Right atrium auricular region (tissue), 2 donors: ENCODE measurements at places on chromosomes 2 and 18. TPM values are rescaled to one million over a fixed set of nuclear protein-coding genes. Genes with fewer than 3 reads are reported as not detected.

DNA sequence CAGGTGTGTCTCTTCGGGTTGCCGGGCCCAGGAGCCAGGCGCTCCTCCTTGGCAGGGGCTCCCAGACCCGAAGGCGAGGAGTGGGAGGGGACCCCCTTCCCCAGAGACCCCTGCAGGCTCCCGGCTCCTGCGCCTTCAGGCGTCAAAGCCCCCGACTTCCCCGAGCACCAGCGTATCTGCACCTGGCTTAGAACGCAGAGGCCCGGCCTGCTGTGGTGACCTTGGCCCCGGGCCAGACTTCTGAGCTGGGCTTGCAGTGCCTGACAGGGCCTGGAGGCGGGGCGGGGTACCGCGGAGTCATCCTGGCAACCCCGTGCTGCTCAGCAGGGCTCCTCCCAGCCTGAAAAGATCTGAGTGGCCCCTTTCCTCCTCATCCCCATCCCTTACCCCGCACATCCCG lies 27.0 kb downstream of the SKA1 start:
- DNase-seq = no peak

DNA sequence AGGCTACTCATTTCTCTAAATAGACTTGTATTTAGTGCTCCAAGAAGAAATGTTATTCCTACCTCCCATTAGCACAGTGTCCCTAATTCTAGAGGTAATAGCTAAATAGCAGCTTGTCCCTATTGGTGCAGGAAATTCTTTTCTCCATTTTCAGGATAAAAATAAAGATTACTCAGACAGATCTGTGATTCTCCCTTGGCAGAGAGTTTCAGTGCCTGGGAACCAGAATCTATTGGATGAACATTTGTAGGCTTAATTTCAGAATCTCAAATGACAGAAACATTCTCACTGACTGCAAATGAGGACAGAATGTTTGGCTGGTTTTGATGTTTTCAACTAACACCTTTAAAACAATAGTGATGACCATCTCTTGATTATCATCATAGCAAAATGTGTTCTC lies 33.3 kb upstream of the LGALSL start:
- no peak for DNase-seq

DNA sequence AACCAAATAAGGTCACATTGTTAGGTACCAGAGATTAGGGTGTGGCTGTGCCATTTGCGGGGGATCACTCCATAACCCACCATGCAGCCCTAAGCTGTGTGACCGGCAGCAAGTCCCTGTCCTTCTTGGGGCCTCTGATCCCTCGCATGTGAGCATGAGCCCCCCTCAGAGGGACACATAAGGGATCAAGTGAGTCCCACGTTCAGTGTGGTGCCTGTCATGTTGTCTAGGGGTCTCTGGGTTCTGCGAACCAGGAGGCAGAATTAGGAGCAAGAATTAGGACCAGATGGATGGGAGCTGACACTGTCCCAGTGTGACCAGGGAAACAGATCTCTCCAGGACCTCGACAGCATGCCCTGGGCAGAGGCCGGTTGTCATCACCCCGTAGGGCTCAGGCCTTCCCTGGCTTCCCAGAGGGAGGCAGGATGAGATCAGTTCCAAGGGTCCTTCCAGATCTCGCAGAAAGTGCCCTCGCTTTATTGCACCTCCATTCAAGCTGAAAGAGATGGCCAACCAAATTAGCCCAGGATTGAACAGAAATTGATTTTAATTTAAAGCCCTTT lies 113.2 kb upstream of the OTOS start:
- DNase-seq = no peak

GRCh38 chr18:46412916-46413315 lies 244.1 kb downstream of the LOXHD1 start:
- DNase-seq = no peak

- no peak for DNase-seq
These were observed 54.6 kb upstream of the NFU1 start for GRCh38 chr2:69491864-69492263.

The GALNT14 gene
- 1.0 TPM for total RNA-seq

GRCh38 chr2:85259879-85260278 lies 67.9 kb downstream of the TGOLN2 start:
- no peak for DNase-seq

DNA sequence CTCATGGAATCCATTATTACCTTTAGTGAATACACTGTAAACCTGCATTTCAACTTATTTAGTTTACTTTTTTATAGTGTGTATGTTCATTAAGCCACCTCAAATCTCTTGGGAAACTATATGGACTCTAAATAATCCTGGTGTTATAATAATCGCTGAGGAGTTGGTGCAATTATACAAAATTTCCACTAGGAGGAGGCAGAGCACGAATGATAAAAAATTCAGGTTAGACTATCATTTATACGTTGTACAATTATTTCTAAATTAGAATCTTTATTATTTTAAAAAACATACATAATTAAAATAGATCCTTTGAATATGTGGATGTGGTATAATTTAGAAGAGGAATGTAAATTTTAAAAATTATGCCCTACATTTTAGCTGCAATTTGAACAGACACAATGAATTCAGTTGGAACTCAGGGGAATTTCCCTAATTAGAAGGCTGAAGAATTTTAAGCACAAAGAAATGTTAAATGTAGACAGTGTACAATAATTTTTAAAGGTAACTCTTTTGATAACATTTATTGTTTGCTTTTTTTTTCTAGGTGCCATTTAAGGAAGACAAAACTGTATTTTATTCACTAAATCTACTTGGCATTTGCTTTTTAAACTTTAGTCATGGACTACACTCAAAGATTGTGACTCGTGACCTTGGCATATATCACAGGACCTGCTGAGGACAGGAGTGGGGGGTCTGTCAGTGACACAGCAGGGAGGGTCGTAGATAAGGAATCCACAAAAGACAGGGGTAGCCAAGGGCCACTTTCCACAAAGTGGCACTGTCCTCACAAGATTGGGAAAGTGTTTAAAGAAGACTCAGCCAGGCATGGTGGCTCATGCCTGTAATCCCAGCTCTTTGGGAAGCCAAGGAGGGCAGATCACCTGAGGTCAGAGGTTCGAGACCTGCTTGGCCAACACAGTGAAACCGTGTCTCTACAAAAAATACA lies 45.5 kb downstream of the RAB12 start:
- no peak for DNase-seq

GRCh38 chr2:37471994-37472393 lies 127.6 kb downstream of the QPCT start:
- no peak for DNase-seq

The CYP20A1 gene
- total RNA-seq = 20.0 TPM

The TUBB8B gene
- total RNA-seq = not detected

DNA sequence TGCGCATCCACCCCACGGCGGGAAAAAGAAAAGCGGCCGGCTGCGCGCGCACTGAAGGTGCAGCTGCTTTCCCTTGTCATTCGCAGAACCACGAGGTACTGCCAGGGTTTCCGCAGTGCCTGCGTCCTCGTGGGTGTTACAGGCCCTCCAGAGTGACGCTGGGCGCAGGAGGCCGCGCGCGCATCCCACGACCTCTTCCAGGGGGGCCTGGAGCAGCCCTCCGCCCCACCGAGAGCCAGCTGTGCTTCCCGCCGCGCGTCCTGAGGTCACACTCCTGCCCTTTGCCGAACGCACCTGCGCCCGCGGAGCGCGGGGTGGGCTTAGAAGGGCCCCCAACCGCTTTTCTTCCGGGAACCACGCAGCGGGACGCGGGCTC lies 378 bp upstream of the IAH1 start:
- DNase-seq = peak; percentile 64

DNA sequence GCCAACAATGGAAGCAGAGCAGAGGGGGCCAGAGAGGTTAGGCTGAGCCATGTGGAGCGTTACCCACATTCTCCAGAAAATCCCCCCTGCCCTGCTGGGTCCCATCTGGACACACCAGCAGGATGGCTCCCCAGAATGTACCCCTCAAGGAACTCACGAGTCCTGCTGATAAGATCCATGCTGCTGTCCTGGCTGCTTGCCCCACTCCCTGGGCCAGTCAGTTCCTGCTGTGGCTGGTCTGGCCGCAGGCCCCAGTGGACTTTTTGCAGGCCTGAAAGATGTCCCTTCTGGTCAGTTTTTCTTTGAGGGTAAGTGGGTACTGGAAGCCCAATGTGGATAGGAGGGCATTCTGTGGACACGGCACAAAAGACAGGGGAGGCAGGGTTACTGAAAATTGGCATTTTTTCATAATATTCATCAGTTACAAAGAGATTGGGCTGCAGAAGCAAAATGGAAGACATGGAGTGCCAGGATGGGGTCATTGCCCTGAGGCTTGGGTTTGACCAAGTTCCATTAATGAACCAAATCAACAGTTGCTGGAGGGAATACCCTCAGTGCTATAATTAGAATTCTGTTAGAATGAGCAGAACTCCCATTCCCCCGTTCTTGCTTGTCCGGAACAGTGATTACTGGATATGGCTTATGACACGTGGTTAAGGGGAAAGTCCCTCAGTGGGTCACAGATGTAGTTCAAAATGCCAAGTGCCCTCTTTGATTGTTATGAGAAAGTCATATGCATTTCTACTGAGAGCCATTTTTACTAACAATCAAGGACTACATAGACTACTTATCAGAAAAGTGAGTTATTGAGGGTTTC lies 38.7 kb downstream of the SLC4A5 start:
- no peak for DNase-seq

- DNase-seq = no peak
These were observed 85.6 kb upstream of the ETAA1 start for GRCh38 chr2:67311536-67311935.

DNA sequence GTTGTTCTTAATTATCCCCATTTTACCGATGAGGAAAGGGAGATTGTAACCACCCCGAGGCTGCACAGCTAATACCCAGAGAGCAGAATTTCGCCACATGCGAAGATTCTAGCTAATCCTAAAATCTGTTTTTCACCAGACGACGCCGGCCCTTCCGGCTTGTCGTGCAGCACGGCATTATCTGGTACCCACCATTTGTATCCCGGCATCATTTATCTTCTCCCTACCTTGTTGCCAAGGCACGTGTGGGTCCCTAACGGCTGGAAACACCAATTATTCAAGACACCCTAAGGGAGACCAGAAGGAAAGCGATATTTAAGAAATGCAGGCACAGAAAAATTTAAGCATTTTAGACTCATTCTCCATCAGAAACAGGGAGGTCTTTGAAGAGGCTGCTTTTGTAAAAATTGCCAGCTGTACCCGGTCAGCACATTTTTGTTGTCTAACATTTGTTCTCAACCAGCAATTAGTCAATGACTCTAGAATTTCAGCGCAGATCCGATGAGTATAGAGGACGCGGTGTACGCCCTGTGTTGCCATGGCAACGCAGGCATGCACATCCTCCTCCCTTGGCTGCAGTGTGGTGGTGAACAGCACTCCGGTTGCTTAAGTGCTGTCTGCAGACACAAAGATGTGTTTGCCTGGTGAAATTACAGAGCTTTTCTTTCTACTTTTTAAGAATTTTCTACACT lies 111.6 kb downstream of the AGAP1 start:
- peak; percentile 96 for DNase-seq

DNA sequence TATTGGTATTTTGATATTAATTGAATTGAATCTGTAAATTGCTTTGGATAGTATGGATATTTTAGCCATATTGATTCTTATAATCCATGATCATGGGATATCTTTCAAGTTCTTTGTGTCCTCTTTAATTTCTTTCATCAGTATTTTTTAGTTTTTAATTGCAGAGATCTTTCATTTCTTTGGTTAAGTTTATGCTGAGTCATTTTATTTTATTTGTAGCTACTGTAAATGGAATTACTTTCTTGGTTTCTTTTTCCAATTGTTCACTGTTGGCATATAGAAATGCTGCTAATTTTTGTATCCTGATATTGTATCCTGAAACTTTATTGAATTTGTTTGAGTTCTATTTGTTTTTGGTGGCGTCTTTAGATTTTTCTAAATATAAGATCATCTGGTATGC lies 79.5 kb upstream of the DSEL start:
- no peak for DNase-seq

DNA sequence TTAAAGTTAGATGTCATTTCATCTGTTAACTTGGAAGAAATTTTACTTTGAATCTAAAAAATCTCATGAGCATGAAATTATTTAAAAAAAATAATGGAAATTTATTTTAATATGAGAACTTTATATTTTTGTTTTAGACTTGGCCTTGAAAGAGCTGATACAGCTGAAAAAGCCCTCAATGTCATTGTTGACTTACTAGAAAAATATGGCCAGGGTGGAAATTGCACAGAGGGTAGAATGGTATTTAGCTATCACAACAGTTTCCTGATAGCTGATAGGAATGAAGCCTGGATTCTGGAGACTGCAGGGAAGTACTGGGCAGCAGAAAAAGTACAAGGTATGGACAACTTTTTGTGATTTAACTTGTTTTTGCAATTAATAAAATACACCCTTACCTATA lies 5.3 kb downstream of the SCRN3 start:
- DNase-seq = no peak
